ENCODE measurements at places on chromosomes 1 and 21. TPM values are rescaled to one million over a fixed set of nuclear protein-coding genes. Genes with fewer than 3 reads are reported as not detected.

The CAP1 gene
- total RNA-seq: 671 TPM

The AXDND1 gene
- total RNA-seq: not detected

The PLA2G2C gene
- total RNA-seq: not detected

The AMY1C gene
- total RNA-seq: not detected

The PRR9 gene
- total RNA-seq: not detected

The CBR1 gene
- 91.8 TPM for total RNA-seq

Data from fibroblast of villous mesenchyme (primary cell).